Ascending aorta (tissue), 2 donors: ENCODE measurements at places on chromosomes 2 and 18. TPM values are rescaled to one million over a fixed set of nuclear protein-coding genes. Genes with fewer than 3 reads are reported as not detected.

- no peak for DNase-seq
Observed at GRCh38 chr2:118246726-118247125, 158.5 kb downstream of the INSIG2 start.

- no peak for DNase-seq
Observed at GRCh38 chr2:170147576-170147975, 30.4 kb upstream of the MYO3B start.

PIEZO2 gene
- total RNA-seq: 3.1 TPM

TMEM169 gene
- total RNA-seq: 7.3 TPM

GAREM1 gene
- total RNA-seq: 8.9 TPM

DNA sequence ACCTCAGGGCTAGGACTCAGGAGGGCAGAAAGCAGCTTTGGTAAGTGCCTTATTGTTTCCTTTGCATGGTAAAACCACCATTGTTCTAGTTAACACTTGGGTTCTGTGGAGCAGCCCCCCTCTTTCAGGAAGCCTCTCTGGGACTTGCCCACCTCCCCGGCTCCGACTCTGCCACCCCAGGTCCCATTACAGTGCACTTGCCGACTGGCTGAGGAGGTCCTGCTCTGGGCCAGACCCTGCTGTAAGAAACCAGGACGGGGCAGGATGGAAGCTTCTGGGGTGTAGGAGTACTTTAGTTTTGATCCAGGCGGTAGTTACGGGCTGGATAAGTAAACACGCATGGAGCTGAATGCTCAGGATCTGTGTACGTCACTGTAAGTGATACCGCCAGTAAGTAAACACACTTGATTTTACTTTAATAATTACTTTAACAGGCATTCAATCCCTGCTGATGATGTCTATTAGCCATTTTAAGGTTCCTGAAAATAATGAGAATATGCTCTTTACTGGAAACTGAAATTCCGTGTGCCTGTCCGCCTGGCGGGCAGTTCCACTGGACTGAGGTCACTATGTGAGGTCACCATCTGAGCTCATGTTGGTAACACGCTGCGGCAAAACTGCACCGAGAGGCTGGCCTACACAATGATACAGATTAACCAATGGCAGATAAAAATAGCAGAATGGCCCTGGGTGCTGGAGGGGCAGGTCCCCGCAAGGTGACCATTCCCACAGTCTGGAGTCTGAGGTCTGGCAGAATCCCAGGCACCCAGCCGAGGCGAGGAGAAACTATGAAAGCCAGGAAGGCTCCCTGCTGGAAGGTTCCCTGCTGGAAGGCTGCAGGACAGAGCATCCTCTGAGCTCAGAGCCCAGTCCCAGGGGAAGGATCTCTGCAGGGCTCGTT lies 25.2 kb downstream of the HS1BP3 start:
- DNase-seq: no peak

GRCh38 chr18:55100817-55101457 lies 141.7 kb upstream of the CCDC68 start:
- no peak for DNase-seq

GRCh38 chr2:45010702-45011012 lies 1.4 kb upstream of the SIX2 start:
- no peak for DNase-seq

DNA sequence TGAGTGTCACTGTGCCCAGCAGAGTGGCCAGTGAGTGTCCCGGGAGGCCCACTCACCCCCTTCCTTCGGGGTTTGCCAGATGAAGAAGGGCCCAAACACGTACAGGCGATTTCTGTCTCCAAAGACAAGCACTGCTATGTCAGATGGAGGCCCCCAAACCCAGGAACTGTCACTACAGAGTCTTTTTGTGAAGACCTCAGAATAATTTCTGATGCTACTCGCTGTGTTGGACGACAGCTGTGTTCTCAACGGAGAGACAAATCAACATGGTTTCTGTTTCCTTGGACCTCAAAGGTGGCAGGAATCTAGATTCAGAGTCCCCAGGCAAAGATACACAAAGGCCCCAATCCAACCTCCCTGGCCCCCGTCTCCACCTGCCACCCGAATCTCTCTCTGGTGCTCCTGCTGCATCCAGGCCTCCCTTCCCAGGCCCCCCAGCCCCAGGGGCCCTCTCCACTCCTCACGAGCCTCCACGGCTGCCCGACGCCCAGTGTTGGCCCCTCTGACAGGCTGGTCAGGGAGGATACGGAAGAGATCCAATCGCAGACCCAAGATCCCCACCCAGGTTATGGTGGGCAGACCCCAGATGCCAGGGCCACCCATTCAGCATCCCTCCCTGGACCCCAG lies 2.4 kb upstream of the GPR17 start:
- DNase-seq: no peak

- DNase-seq: no peak
Observed at GRCh38 chr18:13487237-13487636, 239.1 kb downstream of the FAM210A start.

DNA sequence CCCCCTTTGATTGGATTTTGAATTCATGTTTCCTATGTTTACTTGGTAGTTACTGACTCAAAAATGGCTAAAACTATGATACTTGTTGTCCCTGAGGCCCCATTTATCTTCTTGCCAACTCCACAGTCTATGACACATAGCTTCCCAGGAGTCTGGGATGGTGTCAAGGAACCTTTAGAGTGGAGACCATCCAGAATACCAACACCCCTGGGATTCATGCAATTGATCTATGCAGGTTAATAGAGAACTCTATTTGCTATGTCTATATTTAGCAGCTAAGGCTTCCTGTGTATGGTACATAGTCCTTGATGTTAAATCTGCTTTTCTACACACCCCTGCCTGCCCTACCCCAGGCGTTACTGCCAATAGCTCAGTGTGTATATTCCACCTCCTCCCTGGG lies 218.5 kb upstream of the HDAC4 start:
- no peak for DNase-seq

DNA sequence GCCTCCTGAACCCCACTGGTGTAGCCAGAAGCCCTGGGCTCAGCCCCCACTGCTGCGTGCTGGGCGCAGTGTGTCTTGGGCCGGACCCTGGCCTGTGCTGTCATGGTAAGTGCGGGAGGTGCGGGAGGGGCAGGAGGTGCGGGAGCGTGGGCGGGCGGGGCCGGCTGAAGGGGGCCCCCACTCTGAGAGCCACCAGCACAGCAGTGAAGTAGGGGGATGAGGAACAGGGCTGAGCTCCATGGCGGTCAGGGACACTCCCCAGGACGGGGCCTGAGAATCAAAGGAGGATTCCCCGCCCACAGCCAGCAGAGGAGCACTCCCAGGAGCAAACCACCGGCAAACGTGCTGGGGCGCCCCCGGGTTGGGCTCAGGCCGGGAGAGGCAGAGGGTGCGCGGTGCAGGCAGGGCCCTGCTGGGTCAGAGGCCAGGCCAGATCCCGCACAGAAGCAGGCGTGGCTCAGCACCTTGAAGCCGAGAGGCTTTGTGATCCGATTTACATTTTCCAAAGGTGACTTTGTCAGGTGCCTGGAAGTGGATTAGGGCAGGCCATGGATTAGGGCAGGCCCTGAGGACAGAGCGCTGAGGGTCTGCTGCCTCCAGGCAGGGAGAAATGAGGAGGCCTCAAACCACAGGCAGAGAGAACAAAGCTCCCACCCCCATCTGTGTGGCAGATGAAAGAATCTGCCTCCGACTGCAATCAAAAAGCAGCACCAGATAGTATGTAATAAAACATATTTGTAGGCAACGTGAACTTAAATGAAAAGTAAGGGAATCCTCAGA lies 152.0 kb upstream of the RAB6C start:
- no peak for DNase-seq

GRCh38 chr2:230520875-230521155 lies 104.8 kb downstream of the SP100 start:
- no peak for DNase-seq

DNA sequence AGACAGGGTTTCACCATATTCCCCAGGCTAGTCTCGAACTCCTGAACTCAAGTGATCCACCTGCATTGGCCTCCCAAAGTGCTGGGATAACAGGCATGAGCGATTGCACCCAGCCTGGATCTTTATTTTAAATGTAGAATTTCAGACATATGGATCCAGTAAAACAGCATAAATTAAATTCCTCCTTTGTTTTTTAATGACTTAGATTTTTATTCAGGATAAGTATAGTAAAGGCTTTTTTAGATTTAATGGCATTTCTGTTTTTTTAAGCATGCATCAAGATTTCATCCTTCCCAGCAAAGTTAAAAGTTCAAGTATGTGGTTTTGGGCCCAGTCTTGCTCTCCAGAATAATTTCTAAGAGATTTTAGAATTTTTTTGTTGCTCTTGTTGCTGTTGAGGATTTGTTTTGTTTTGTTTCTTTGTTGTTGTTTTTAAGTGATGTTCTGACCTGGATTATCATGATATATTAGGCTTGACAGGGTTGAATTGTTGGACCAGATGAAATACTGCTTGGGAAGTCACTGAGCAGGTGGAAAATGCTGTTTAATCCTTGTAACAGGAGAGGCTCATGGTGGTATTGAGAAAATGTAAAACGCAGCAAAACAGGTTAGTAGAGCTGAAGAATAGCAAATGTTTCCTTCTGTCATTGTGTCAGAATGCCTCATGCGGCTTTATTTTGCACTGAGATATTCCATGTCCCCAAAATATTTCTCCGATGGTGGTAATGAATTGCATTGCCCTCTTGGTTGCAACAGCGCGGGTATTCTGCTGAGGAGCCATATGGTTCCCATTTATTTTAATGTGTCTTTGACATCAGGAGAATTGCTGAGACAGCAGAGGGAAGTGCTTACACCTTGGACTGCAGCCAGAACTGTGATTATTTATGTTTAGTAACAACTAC lies 147.9 kb downstream of the GALNT3 start:
- DNase-seq: no peak

DCAF17 gene
- 22.6 TPM for total RNA-seq

GRCh38 chr2:9765611-9766531 lies 77.4 kb upstream of the TAF1B start:
- no peak for DNase-seq

- no peak for DNase-seq
Observed at GRCh38 chr2:74221091-74221490, 22.7 kb downstream of the MTHFD2 start.

GRCh38 chr18:51668101-51668500 lies 470.6 kb upstream of the MEX3C start:
- no peak for DNase-seq

DNA sequence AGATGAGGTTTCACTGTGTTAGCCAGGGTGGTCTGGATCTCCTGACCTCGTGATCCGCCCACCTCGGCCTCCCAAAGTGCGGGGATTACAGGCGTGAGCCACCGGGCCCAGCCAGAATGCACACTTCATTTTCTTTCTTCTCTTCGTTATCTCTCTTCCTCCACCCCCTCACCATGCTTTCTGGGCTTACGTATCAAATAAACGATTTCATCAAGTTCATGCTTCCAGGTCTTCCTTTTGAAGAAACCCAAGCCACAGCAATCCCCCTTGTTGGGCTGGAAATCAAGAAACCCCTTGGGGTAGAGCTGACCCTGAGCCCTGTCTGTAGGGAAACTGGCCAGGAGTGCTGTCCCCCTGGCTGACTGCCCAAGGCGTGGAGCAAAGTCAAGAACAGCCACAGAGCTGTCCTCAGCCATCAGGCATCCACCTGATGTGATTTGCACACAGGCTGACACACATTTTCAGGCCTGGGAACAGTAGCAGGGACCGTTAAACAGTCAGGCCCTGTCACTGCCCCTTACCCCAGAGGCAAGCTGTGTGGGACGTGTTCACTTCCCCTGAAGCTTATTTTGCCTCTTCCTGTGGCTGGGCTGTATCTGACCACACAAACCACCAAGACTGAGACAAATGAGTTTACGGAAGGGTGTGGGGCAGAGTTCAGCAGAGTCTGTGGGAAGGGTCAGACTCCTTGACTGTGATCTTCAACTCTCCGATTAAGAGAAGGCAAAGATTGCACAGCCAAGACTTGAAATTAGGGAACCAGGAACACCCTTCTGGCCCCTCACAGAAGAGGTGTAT lies 15.1 kb upstream of the NMUR1 start:
- no peak for DNase-seq

AQP12A gene
- not detected for total RNA-seq

OSR1 gene
- 66.7 TPM for total RNA-seq

DNA sequence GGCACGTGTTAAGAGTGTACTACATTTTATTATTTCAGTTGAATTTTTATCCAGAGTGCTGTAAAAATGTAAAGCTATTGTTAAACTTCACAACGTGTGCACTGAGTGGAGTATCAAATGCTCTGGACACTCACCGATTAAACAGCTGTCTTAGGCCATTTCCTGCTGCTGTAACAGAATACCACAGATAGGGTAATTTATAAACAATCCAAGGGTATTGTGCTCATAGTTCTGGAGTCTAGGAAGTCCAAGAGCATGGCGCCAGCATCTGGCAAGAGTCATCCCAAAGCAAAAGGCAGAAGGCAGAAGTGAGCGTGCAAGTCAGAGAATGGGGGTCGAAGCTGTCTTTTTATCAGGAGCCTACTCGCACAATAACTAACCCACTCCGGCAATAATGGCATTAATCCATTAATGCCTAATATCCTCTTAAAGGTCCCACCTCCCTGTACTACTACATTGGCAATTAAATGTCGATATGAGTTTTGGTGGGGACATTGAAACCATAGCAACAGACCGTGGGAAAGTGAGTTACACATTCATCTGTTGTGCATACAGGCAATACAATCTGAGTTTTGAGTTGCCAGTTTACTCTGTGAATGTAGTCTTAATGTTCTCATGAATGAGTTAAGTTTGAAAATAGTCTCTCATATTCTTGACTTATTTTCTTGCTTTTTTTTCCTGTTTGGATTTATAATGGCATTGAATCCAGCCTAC lies 64.8 kb downstream of the ARMC9 start:
- no peak for DNase-seq

DNA sequence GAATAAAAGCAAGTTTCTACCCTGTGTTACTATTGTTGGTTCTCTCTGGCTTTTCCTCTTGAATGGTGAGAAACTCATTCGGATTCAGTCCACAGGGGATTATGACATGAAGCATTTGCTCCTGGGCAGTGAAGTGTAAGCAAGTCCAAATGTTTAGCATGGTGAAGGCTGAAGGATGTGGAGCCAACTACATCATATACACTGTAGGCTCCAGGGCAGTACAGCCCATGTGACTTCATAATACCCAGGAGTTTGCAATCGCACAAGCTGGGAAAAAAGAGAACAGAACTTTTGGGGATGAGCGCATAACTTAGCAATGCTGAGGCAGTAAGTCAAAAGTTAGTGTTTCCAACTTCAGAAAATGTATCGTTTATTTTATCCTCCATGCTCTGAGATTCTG lies 695.7 kb upstream of the POU3F3 start:
- no peak for DNase-seq

DNA sequence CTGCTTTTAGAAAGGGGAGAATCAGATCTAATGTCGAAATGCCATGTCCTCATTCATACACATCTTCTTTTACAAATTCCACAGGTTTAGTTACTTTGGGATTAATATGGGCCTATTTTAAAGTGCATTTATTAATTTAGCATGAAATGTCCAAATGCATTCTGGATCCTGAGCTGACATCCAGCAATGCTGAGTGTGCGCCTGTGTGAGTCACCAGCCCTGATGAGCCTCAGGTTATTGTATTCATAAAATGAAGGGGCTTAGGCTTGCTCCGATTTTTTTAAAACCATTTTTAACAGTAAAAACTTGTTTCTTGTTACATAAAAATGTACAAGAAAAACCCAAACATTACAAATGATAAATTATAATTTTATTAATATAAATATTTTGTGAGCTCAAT lies 94.1 kb downstream of the SH3YL1 start:
- no peak for DNase-seq
